Fibroblast of the aortic adventitia (primary cell): ENCODE measurements at places on chromosomes 2 and 18.
A peak's percentile ranks its signal among the peaks of the same experiment; 100 is the strongest.

- no peak for DNase-seq
Observed at GRCh38 chr2:232941400-232941799, 71.3 kb downstream of the SNORC start.

DNA sequence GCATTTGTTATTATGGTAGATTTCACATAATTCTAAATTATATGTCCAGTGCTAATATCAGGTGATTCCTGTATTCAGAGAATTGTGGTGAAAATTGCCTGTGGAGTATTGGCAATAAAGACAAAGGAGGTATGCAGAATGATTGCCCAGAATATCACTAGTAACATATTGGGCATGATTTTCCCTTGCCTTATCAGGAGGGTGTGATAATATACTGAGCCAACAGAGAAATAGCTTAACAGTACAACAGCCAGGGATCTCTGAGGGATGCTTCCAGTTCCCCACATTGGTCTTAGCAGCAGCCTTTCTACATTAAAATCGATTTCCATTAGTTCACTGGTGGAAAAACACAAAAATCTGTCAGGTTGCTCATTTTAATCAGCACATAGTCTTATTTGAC lies 122.9 kb upstream of the COL3A1 start:
- peak; percentile 77 for DNase-seq

- no peak for DNase-seq
Observed at GRCh38 chr2:176766005-176766404, 446.6 kb upstream of the HNRNPA3 start.

DNA sequence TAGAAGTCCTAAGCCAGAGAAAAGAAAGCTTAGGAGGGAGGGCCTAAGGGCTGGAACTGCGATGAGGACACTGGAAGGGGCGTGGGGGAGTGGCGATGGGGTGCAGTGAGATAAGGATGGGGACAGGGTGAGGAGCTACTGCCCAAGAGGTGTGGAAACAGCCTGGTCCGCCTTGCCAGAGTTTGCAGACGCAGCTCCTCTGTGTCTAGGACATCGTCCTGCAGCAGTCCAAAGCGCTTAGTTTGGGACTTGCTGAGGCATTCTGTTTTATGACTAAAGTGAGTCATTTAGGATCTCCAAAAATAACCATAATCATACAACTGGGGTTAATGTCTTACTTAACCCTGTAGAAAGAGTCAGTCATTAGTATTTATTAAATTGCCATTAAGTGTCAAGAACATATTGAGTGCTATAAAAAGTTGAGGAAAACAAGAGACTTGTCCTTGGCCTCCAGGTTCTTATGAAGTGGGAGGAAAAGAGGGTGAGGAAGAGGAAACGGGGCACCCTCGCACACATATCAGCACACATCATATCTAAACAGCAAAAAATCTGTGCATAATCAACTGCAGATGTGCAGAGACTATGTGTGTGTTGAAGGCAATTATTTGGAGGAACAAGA lies 74.8 kb downstream of the CDK15 start:
- DNase-seq: peak; percentile 69

DNA sequence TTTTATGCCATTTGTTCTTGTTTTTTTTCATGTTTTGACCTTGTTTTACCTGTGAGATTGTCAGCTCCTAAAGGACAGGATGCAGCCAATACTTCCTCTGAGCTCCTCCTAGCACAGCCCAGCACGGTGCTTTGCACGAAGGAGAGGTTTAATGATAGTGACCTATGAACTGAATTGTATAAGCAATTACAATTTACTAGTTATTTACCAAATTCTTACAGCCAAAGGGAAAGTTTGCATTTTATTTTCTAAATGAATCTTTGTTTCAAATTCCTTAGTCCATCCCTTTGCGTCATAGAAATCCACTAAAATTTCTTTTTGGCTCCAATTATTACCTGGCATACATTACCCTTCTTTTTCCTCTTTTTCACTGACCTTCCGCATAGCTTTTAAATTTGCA lies 326.1 kb downstream of the TDRD15 start:
- DNase-seq: no peak

- no peak for DNase-seq
Observed at GRCh38 chr18:23998018-23998417, 16.5 kb upstream of the TTC39C start.

DNA sequence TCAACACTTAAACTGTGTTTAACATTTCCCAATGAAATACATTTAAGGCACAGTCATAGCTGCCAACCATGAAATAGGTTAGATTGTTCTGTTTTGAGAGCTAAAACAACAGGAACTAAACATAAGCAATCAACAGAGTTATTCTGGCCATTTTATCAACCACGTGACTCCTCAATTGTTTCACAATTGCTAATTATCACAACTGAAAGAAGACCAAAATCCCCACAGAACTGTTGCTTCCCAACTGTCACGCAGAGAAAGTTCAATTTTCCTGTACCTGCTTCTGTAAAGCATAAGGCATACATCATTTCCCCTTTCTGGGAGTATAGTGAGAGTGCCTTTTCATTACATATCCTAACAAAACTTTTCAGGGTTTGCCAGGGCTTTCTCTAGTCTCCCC lies 248.6 kb downstream of the EPHA4 start:
- DNase-seq: no peak

DNA sequence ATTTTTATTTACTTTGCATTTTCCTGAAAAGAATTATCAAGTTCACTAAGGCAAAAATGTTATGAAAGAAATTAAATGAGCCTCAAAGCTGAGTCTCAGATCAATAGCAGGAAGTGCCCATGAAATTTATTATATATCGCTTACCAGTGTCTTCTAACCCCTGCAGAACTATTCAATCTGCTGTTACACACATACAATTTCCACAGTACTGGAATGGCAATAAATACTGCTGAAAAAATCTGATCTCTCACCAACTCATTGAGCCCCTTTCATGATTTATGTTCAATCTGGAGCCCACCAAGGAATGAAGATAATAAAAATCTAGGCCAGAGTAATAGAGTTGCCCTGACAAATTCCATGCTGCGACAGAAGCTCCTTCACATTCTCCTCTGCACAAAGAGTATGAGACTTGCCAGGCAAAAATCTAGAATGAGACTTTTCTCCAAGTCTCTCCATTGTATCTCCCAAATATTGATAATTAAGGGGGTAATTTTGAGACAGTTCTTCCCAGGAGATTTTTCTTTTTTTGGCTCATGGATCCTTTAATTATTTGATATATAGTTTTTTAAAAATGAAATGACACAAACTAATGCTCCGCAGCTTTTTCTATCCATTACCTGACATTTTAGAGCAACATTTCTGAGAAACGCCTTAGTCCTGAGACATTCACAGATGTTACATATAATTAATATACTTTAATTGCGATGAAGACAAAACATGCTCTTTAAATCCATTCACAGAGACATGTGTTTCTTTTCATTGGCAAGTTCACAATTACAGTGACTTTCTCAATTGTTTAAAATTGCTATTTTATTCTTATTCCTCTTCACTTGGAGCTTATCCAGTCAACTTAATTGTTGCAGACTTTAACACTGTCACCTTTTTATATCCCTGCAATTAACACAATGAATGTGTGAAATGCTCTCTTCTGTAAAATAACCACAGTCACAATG lies 1020.4 kb downstream of the CBLN2 start:
- DNase-seq: no peak

DNA sequence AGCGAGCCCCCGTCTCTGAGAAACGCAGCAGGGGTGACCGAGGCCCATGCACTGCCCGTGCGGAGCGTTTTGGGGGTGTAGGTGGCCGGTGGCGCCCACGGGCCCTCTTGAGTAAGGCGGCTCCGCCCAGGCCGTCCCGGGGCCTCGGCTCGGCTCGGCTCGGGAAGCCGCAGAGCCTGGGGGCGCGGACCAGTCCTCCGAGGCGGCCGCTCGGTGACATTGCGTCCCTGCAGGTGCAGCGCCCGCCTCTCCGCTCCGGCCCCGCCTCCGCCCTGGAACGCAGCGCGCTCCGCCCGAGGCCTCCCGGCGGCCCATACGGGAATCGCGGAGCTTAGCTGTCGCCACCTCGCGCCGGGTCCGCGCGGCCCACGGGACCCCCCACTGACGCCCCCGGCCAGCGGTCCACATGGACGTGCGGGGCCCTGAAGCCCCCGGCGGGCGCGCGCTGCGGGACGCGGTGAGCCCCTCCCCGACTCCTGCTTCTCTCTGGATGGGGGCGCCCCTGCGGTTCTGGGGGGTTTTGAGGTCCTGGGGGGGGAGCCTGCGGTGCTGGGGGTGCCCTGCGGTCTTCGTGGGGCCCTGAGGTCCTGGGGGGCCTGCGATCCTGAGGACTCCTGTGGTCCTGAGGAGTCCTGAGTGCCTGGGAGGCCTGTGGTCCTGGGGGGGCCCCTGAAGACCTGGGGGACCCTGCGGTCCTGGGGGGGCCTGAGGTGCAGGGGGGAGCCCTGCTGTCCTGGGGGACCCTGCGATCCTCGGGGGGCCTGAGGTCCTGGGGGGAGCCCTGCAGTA lies at the start of gene HSBP1L1:
Gene HSBP1L1, plus strand, starts transcription at position 314 of the 789 bp plus-strand sequence. Its CDS starts 93 bp downstream, at position 407.
- peak; percentile 25 for DNase-seq

DNA sequence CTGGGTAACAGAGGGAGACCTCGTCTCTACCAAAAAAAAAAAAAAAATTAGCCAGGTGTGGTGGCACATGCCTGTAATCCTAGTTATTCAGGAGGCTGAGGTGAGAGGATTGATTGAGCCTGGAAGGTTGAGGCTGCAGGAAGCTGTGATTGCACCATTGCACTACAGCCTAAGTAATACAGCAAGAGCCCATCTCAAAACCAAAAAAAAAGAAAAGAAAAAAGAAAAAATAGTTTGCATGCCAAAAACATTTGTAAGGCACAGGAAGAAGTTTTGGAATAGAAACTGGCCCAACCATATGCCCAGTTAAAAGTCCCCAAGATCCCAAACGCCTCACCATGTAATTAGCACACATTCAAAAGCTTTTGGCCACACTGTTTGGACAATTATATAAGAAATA lies 13.4 kb upstream of the ACOXL start:
- DNase-seq: no peak

DNA sequence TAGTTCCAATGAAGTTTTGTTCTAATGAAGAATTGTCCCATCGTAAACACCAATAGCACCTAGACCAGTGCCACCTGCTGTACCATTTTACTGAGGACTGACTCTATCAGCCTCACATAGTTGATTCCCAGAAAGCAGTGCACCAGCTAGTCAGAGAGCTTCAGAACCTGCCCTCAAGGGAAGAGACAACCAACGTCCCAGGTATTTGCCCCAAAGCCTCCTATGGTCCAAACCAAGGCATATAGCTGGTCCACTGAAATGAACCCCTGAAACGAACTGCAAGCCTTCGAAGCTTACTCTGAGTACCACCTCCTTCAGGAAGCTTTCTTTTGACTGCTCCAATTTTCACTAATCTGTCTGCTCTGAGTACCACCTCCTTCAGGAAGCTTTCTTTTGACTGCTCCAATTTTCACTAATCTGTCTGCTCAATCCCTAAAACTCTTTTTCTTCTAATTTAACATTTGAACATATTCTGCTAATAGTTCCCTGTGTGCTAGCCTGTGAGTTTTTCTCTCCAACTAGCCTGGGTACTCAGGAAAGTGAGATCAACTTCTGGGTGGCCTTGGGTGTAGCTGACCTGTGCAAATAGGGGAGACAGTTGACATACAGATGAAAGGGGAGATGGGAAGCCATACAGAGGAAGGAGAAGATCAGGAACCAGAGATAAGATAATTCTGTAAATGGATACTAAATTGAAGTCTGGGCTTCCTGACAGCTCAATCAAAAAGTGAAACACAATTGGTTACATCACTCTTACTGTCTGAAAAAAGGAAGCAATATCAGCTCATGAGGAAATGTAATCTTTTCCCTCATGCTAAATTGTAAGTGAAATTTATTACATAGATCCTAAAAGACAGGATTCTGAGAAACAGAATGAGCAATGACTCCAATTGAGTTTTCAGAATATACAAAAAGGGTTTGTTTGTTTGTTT lies 33.5 kb upstream of the EML4 start:
- no peak for DNase-seq

DNA sequence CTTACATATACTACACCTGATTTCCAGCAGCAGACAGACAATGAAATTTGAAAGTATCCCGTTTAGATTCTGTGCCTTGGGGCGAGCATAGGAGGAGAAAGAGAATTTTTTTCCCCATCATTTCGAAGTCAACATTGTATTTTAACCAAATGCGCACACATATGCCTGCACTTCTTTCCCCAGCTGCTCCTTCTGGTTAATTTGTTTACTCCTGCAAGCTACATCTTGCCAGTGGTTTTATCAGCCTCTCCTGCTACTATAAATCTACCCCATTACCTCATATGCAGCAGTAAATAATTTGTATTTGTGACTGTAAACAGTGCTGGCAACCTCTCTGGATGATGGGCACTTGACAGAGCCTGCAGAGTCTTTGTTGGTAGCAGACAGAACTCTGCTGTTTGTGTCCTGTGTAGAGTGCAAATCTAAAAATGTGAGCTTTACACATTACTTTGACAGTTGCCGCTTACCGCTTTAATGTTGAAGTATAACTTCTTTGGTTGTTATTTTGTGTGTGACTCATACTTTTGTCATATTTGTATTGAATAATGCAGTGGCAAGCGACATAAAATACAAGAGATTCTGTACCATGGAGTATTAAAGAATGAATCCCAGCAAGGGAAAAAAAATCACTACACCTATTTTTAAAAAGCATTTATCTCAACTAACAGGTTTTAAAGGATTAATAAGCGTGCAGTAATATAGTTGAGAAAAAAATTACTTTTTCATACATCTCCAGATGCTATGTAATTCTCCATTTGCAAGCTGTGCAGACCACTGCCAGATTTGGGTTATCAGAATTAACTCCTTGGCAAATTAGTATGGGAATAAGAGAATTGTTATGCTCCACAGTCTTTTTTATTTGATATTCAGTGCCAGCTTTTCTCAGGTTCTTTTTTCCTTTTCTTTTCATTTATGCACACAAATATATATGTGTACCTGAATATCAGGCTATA lies 536.8 kb downstream of the XIRP2 start:
- no peak for DNase-seq

GRCh38 chr2:126972279-126972626 lies 73.6 kb downstream of the TEX51 start:
- DNase-seq: no peak

DNA sequence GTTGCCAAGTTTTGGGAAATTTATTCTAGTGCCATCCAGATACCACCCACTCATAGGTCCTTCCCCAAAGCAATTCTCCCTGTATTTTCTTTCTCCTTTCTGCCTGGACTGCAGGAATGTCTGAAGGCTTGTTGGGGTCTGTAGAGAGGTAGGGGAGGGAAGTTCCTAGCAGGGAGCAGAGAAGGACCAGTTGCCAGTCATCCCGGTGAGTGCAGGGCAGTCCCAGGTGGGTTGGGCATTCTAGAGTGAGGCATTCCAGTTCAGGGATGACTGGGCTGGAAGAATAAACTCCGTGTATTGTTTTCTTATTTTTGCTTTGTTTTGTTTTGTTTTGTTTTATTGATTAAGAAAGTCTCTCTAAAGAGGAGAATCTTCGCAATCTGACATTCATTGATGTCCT lies 58.1 kb downstream of the SPATS2L start:
- DNase-seq: no peak

DNA sequence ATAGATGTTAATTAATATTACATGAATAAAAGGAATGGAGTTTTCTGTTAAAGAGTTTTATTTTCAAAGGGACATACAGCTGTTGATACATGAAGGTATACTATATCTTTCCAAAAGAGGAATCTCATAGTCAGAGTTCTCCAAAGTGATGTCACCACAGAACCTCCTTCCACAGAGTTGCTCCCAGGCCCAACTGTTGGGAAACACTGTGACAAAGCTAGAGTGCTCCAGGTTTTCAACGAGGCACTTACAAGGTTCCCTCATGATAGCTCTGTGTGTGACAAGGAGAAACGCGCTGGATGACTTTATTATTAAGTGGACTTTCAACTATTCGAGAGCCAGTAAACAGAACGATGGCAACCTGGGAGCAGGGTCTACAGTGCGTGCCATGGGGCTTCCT lies 33.5 kb downstream of the PTPN18 start:
- DNase-seq: no peak

- peak; percentile 11 for DNase-seq
Observed at GRCh38 chr2:237819231-237819630, 20.7 kb downstream of the RBM44 start.

- DNase-seq: no peak
Observed at GRCh38 chr18:44586782-44587524, 93.7 kb upstream of the SETBP1 start.
